ENCODE measurements at places on chromosomes 7 and 10.

- DNase-seq = no peak
These were observed 76.8 kb downstream of the PLXNA4 start for GRCh38 chr7:132499487-132499886.

GRCh38 chr10:45274364-45274763, 41.0 kb downstream of the OR13A1 start:
- no peak for DNase-seq

DNA sequence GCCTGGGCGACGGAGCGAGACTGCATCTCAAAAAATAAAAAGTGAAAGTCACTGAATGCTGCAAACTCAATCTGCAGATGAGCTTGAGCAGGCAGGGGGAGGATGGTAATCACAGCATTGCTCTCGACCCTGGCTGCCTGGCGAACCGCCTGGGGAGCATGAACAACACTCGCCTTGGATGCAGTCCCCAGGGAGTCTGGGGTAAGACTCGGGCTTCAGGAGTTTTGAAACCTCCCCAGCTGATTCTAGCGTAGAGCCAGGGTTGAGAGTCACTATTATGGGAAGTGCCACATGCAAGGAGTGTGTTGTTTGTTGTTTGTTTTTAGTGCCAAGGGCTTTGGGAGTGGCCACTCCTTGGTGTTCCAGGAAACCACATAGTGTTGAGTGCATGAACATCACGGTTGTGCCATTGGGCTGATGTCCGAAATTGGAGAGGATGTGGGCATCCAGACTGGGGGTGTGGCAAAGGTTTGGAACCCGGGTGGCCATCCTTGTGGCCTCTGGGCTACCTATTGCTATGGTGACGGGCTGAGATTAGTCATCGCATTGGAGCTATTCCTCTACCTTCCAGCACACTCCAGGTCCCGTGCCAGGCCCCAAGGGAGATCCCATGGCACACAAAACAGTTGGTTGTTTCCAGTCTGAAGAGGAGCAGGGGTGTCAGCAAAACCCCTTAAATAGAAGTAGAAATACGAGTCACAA, 92.6 kb downstream of the RGS10 start:
- peak; percentile 19 for DNase-seq

GRCh38 chr10:42916974-42917373, 134.4 kb downstream of the BMS1 start:
- DNase-seq = no peak

DNA sequence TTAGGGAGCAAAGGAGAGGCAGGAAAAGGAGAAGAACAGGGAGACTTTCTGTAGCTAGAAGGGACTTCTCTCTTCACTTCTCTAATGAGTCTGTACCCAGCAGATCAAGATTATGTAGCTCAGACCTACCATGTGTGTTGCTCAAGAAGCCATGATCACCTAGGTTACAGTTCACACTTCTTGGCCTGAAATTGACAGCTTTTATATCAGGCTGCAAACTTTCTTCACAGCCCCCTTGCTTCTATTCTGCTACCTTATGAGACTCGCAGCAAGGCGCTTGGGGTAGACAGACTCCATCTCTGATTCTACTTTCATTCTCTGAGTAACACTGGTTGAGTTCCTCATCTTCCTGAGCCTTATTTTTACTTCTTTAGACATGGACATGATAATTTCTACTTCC, 19.6 kb upstream of the GIMAP2 start:
- no peak for DNase-seq

DNA sequence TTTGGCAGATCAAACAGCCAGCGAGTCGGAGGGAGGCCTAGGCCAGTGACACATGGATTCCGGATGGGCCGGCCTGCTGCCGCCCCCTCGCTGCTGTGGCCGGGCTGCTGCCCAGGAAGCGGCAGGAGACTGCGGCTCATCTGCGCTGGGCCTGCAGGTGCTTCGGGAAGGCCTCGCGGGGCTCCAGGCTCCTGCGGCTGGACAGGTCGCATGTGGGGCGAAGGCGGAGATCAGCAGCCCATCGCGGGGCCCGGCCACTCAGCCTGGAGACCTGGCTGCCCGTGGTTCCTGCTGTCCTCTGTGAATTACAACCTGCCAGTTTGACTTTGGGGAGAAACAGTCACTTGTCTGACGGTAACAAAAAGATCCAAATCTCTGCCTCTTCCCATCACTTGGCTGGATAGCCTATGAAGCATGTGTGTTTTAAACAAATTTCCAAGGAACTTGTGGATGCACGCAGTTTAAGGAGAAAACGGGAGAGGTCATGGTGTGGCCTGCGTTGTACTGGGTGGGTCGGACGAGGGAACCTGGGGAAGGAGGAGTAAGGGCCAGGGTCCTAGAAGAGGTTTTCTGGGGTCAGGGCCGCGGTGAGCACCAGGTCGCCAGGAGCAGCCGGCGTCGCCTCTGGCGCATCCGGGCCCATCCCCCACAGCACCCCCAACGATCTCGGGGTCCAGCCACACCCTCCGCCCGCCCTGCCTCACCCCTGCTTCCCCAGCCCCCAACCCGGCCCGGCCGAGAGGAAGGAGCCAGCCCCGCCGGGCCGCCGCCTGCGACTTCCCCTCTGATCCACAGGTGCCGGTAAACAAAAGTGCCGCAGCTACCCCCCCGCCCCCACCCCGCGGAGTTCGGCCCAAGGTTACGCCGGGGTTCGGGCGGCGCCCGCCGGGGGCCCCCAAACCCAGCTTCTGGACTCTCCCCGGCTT, 1.6 kb downstream of the SPOCK2 start:
- no peak for DNase-seq
